Motor neuron (in vitro differentiated cells): ENCODE measurements at places on chromosomes 2 and 18. TPM values are rescaled to one million over a fixed set of nuclear protein-coding genes. Genes with fewer than 3 reads are reported as not detected.

The MCFD2 gene
- 110 and 119 TPM in 2 replicates for total RNA-seq

The PDE1A gene
- total RNA-seq = 7.4 and 8.4 TPM in 2 replicates

The POLE4 gene
- 52.8 and 68.9 TPM in 2 replicates for total RNA-seq

The C2orf80 gene
- 66.3 and 79.1 TPM in 2 replicates for total RNA-seq

The PLEK gene
- 0.65 and 0.87 TPM in 2 replicates for total RNA-seq

The UXS1 gene
- 24.9 and 28.1 TPM in 2 replicates for total RNA-seq

The ALPP gene
- 0.41 and 0.84 TPM in 2 replicates for total RNA-seq

The TACR1 gene
- 2.3 and 3.7 TPM in 2 replicates for total RNA-seq

The FHL2 gene
- 47.3 and 54.3 TPM in 2 replicates for total RNA-seq

The MAL gene
- 1.6 and 1.8 TPM in 2 replicates for total RNA-seq

The CFC1B gene
- not detected in 2 replicates for total RNA-seq

The ANO7 gene
- 3.1 and 6.3 TPM in 2 replicates for total RNA-seq

The NCKAP5 gene
- total RNA-seq = 5.3 and 7.9 TPM in 2 replicates

The PRKCE gene
- total RNA-seq = 23.0 and 27.1 TPM in 2 replicates

The GRB14 gene
- total RNA-seq = 0.42 and 1.6 TPM in 2 replicates

The ACADL gene
- total RNA-seq = 0.05 and 0.08 TPM in 2 replicates

The CIDEA gene
- total RNA-seq = not detected in 2 replicates

The CHMP1B gene
- total RNA-seq = 30.6 and 32.7 TPM in 2 replicates

The GPAT2 gene
- total RNA-seq = 0.55 and 0.57 TPM in 2 replicates

The VWA3B gene
- 0.27 and 0.36 TPM in 2 replicates for total RNA-seq

The ICOS gene
- not detected in 2 replicates for total RNA-seq

The DSG4 gene
- total RNA-seq = not detected in 2 replicates

The PLEKHB2 gene
- 76.5 and 79.7 TPM in 2 replicates for total RNA-seq

The GCKR gene
- total RNA-seq = 0.77 TPM in 1 of 2 replicates, not detected in the other

The CD8B2 gene
- total RNA-seq = 0.05 TPM in 1 of 2 replicates, not detected in the other

The ADI1 gene
- 8.2 and 8.8 TPM in 2 replicates for total RNA-seq

The HDLBP gene
- 213 and 216 TPM in 2 replicates for total RNA-seq

The LYPD6 gene
- total RNA-seq = 2.1 and 2.3 TPM in 2 replicates

The RAPH1 gene
- total RNA-seq = 73.6 and 76.5 TPM in 2 replicates

The QPCT gene
- 1.9 and 3.1 TPM in 2 replicates for total RNA-seq

The CRYBA2 gene
- total RNA-seq = 0.81 and 2.6 TPM in 2 replicates

The WDFY1 gene
- 26.7 and 27.7 TPM in 2 replicates for total RNA-seq

The ICA1L gene
- total RNA-seq = 9.3 and 12.0 TPM in 2 replicates

The ACMSD gene
- total RNA-seq = 0.49 and 3.8 TPM in 2 replicates

The ALLC gene
- total RNA-seq = not detected in 2 replicates
